T-helper 17 cell (primary cell): ENCODE measurements at places on chromosomes 1 and 21.

- no peak for DNase-seq
These were observed 4.7 kb downstream of the CHI3L1 start for GRCh38 chr1:203181586-203182386.

DNA sequence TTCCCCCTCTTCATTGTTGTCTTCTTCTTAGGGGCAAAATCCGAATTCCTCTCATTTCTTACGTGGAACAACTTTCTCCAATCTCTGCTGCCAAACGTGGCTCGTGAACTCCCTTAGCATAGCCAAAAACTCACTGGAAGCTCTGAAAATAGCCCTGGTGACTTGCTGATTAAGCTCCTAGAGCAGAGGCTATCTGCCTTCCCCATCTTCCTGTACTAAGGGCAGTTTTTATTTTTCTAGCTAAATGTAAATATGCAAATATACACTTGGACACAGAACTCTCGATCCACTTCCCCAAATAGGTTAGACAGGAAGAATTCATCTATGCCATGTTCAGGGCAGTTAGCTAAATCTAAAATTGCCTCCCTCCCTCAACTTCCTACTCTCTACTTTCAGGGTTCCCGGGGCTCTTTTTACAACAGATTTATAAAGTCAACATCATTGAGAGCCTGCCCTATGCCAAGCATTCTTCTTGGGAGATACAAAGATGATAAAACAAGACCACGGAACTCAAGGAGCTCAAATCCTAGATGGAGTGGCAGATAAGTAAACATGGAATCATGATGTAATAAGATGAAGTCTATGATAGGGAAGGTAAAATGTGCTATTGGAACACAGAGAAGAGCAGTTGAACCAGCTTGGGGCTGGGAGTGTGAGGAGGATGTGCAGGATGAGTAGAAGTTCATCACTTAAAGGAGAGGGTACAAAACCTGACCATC is 59.4 kb upstream of the FMOD start:
- DNase-seq: no peak

- no peak for DNase-seq
These were observed 516.6 kb upstream of the RGS18 start for GRCh38 chr1:191641420-191642260.

GRCh38 chr1:38093569-38094520 is 47.3 kb upstream of the POU3F1 start:
- DNase-seq: no peak

GRCh38 chr21:45548711-45549491 is 6.7 kb upstream of the SLC19A1 start:
- no peak for DNase-seq

GRCh38 chr1:66750577-66750976 is 1.7 kb upstream of the DYNLT5 start:
- no peak for DNase-seq

DNA sequence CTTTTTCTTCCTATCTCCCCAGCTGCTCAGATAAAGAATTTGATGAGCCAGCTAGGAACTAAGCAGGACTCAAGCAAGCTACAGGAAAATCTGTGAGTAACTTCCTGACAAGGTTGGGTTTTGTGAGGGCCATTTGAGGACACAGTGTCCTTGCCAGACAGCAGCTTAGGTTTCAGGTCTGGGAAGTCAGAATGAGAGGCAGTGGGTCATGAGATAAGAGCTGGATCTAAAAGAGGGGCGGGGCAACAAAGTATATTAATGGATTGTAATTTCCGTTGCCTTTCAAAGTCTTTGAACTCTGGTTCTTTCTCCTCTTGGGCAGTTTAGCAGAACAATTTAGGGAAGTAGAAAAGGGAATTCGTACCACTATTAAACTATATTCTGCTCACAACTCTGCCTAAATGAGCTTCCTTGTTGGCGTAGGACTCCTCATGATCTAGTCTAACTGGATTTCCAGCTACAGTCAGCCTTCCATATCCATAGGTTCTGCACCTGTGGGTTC is 16.6 kb downstream of the STX12 start:
- DNase-seq: no peak
